ENCODE measurements at places on chromosomes 3 and 15.
A peak's percentile ranks its signal among the peaks of the same experiment; 100 is the strongest.

GRCh38 chr15:57082054-57082728, 163.7 kb downstream of the TCF12 start:
- DNase-seq: no peak

GRCh38 chr15:68785541-68785940, 35.2 kb downstream of the ANP32A start:
- DNase-seq: no peak

GRCh38 chr3:16770021-16770420, 114.7 kb upstream of the PLCL2 start:
- no peak for DNase-seq

GRCh38 chr3:46127503-46127902, 80.6 kb downstream of the CCR1 start:
- no peak for DNase-seq

DNA sequence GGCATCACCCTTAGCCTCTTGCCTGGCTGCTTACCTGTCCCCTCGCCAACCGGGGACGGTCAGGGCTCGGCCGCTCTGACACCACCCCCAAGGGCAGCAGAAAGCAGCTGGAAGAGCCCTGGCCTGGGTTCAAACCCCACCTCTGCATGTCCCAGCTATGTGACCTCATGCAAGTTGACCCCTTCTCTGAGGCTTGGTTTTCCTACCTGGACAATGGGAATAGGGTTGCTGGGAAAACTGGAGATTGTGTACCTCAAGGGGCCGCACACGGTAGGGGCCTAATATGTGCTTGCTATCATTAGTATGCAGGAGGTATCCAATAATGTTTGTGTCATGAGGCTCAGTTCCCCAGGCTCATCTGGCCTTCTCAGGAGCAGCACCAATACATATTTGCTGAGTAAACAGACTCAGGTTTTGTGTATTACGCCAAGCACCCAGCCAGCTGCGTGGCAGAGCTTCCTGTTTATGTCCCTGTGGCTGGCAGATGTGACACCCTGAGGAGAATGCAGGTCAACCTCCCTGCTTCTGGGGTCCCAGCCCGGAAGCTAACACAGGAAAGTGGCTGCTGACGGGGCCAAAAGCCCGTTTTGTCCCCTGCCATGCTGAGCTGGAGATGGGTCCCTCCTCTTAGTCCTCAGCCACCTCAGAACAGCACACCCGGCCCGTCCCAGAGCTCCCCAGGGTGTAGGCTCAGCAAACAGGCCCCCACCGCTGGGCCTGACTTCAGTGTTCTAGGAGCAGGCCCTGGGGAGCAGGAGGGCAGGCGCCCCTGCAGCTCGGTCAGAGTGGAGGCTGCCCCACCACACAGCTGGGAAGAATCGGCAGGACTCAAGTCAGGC, 29.7 kb downstream of the PLXND1 start:
- DNase-seq: peak; percentile 28

- DNase-seq: no peak
Measured at GRCh38 chr3:172905451-172905850, 154.9 kb downstream of the ECT2 start.

DNA sequence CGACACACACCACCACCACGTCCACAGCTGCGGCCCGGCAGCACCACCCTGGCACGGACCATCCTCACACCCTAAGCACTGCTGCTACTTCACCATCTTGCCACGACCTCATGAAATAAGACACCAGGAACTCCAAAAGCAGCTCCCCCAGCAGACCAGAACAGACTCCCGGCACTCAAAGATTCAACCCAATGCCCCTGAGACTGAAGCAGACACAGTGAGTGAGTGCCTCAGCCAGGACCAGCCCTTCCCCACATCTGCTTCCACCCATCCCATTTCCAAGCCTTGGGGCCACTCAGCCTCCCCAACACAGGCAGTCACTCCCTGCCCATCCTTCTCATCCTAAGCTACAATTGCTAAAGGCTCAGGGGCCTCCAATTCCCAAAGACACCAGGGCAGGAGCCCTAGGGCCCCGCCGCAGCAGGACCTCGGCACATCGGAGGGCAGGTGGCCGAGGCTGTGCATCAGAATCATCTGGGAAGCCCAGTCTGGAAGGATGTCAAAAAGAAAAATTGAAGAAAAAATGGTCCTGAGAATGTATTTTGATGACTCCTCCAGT, 18.4 kb upstream of the OCA2 start:
- DNase-seq: no peak

DNA sequence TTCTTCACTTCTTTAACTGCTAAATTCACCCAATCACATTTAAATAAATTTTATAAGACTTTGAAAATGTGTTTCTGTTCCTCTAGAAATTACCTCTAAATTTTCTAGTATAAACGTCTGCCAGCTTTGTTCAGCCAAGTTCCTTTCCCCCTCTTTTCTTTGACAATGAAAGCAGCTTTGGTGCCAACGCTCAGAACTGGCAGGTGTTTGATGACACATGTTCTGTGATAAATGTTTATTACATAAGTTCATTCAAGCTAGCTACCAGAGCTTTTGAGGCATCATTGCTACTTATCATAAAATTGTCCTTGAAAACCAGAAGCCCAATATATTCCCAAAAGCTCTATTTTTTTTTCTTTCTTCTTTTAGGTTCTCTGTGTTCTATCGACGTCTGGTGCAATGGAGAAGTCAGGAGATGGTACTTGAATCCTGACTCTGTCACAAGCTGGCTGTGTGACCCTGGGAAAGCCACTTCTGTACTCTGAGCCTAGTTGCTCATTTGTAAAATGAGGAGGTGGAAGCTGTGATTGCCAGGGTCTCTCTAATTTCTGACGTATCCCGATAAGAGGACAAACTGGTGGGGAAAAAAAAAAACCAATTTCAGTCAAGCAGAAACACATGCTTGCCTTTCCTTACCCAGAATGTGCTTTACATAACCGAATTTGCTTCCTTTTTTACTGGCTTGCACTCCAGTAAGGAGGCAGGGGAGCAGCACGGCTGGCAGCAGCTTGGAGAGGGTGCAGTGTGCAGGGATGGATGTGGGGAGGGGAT, 187.1 kb upstream of the LPP start:
- DNase-seq: no peak

DNA sequence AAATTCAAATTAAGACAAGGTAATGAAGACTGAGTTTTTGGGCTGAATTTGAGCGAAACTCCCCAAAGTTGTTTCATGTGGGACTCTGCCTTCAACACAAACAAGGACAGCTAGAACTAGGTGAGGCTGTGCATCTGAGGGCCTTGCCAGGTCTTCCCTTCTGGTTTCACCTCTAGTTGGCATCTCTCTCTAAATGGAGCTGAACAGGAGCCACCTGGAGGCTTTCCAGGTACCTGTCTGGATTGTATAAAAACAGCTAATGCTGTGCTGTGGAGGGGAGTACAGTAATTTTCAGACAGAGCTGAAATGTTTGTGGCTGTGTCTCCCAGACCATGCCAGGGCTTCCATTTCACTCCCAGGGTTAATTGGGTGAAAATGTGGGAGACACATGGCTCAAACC, 27.1 kb downstream of the TRIM71 start:
- DNase-seq: no peak
